ENCODE measurements at places on chromosomes 6 and 20. TPM values are rescaled to one million over a fixed set of nuclear protein-coding genes. Genes with fewer than 3 reads are reported as not detected.

MEP1A gene
- not detected for total RNA-seq

SLC22A2 gene
- not detected for total RNA-seq

PRL gene
- not detected for total RNA-seq

TP53RK gene
- total RNA-seq, result 11.9 TPM

PLA2G7 gene
- total RNA-seq, result not detected

TREML2 gene
- not detected for total RNA-seq

HLA-DQA1 gene
- total RNA-seq, result not detected

RALY gene
- total RNA-seq, result 157 TPM

RBPJL gene
- total RNA-seq, result not detected

EDN3 gene
- total RNA-seq, result 1.6 TPM

KCNG1 gene
- 26.2 TPM for total RNA-seq

DEFB124 gene
- not detected for total RNA-seq

TENT5A gene
- 1.0 TPM for total RNA-seq

SOX4 gene
- total RNA-seq, result 10.4 TPM

STX11 gene
- 2.6 TPM for total RNA-seq

GRM1 gene
- not detected for total RNA-seq

LIME1 gene
- 13.1 TPM for total RNA-seq

GINS1 gene
- 32.8 TPM for total RNA-seq

CCN2 gene
- 82.6 TPM for total RNA-seq

PDE10A gene
- 27.5 TPM for total RNA-seq

BCL2L1 gene
- 242 TPM for total RNA-seq

SNAI1 gene
- total RNA-seq, result 12.8 TPM
